RKO (cell line): ENCODE measurements at places on chromosomes 5 and 9.

DNA sequence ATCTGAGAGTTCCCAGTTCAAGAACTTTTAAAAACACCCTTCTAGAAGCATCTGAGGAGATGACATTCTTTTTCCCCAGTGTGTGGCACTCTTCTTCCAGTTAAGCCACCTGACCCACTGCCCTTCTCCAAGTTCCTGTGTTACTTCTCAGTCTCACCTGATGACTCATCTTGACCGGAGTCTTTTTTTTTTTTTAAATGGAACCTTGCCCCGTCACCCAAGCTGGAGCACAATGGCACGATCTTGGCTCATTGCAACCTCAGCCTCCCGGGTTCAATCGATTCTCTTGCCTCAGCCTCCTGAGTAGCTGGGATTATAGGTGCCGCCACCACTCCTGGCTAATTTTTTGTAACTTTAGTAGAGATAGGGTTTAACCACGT is 224.1 kb upstream of the DAB2 start:
- peak; percentile 70 for DNase-seq

GRCh38 chr9:129934041-129934591 is 98.9 kb downstream of the USP20 start:
- no peak for DNase-seq

DNA sequence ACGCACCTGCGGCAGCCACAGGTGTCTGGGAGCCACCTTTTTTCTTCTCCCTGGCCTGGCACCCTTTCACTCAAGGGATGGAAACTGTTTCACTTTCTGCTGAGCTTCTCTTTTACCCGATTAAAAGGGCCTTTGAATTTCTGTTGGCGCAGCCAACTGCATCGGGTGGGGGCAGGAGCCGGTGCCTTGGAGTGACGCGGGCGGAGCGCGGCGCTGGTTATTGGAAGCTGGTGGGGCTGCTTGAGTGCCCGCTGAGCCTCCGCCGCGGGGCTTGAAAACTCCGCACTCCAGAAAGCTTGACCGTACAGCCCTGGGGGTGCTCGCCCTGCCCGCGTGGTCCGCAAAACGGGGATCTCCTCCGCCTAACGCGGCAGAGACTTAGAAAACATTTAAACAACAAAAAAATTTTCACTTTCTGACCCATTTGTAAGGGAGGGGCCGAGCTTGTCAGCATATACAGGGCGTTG is 52.0 kb upstream of the TJP2 start:
- peak; percentile 47 for DNase-seq

- peak; percentile 59 for DNase-seq
Measured at GRCh38 chr5:103475629-103476240, 86.9 kb downstream of the NUDT12 start.

GRCh38 chr9:121581786-121582600 is 69.4 kb upstream of the DAB2IP start:
- DNase-seq, result no peak

DNA sequence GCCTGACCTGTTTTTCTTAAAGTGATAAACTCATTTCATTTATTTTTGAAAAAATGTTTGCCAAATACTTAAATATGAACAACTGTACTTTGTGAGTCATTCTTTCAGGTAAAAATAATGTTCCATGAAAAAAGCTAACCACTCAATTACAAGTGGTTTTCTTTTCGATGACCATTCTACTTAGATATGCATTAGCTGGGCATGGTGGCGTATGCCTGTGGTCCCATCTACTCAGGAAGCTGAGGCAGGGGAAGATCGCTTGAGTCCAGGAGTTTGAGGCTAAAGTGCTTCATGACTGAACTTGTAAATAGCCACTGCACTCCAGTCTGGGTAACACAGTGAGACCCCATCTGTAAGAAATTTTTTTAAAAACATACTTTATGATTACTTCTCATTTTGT is 4.0 kb upstream of the WDR70 start:
- DNase-seq, result no peak

DNA sequence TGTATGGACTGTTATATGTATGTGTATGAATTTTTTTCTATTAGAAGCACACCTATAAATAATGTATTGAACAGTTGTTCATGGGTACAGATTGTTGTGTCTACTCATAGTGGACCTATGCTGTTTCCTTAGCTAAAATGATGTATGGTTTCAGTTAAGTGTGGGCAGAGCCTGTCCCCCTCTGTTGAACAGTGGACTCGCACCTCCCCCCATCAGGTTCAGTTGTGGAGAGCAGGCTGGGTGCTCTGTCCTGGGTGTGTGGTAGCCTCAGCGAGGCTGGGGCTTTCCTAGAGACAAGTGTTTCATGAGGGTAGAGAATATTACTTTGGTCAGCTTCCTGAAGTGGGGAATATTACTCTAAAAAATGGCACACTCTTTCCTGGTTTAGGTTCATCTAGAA is 47.4 kb upstream of the LRRTM2 start:
- DNase-seq, result no peak

DNA sequence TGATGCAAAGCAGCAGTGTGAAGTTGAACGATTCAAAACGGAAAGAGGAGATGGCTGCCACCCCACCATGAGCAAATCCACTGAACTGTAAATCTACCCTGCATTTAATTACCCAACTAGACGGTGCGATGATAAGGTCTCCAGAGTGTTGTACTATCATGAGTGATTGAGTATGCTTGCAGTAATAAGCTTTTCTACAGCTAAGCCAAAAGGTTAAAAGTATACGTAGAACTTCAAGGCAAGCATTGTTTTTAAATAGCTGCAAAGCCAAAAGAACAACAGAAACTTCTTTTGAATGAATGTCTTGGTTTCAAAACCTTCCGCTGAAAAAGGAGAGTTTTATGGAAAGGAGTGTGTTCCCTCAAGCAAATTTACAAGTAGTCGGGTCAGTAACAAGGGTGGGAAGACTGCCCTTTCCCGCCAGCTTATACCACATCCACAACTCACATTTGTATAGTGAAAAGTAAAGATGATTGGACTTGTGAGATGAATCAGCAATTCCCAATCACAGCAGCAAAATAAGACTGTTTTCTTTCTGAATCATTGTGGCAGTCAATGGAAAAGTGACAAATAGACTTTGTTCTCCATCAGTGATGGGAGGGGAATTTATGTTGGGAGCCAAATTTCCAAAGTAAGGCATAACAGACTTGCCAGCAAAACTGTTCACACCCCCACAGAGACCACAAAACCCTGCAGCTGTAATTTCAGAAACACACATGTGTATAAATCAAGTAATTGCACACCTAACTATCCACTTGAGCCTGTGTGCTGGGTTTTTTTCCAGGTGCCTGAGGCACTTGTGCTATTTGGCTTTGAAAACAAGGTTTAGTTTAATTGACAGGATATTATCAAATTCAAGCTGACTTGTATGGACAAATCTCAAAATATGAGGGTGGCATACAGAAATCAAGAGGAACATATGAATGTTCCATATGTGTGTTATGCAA is 407.7 kb upstream of the GRAMD2B start:
- no peak for DNase-seq

- no peak for DNase-seq
Measured at GRCh38 chr9:3398232-3398648, 127.6 kb downstream of the RFX3 start.

DNA sequence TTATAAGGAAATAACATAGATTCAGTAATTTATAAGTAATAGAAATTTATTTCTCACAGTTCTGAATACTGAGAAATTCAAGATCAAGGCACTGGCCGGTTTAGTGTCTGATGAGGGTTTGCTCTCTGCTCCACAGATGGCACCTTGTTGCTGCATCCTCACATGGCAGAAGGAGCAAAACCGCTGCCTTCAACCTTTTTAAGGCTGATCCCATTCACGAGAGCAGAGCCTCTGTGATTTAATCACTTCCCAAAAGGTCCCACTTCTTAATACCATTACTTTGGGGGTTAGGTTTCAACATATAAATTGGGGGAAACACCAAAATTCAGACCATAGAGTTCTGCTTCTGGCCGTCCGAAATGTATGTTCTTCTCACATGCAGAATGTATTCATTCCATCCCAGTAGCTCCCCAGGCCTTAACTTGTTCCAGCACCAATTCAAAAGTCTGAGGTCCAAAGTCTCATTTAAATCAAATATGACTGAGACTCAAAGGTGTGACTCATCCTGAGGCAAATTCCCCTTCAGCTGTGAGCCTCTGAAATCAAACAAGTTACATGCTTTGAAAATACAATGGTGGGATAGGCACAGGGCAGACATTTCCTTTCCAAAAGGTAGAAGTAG is 30.6 kb downstream of the BAAT start:
- DNase-seq, result peak; percentile 47

DNA sequence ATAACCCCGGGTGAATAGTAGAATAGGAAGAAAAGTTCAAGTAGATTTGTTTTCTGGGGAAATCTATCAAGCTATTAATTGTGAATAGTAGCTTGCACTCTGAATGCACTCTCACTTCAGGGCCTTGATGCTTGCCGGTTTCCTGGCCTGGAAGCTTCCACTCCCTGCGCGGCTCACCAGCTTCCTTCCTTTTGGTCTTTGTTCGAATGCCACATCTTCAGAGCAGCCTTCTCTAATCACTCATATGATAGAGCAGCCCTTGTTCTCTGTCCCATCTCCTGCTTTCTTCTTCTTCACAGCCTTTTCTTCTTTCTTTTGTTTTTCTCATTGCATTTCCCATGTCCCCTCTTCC is 146.7 kb downstream of the MAST4 start:
- no peak for DNase-seq

GRCh38 chr5:91390268-91390667 is 7.2 kb upstream of the ARRDC3 start:
- no peak for DNase-seq

DNA sequence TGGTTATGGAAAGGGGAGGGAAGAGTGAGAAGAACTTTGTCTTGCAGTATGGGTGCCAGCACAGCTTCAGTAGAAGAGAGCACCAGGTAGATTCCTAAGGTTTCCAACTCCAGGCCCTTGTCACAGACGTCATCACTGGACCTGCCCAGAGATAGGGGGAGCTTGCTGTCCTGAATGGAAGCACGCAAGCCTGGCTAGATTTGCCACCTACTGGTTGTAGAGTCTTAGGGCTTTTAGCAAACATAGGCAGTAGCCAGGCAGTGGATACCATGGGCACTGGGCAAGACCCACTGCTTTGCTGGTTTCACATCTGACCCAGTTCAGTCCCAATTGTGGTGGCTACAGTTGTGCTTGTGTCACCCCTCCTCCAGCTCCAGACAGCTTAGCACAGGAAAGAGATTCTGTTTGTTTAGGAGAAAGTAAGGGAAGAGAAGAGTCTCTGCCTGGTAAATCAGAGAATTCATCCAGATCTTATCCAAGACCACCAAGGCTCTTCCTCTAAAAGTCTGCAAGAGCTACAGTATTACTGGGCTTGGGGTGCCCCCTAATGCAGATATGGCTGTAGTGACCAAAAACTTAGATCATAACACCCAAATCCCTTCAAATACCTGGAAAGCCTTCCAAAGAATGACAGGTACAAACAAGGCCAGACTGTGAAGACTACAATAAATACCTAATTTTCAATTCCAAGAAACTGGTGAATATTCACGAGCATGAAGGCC is 158.9 kb downstream of the HINT1 start:
- no peak for DNase-seq

GRCh38 chr5:16065831-16066230 is 113.8 kb downstream of the MARCHF11 start:
- DNase-seq, result no peak

DNA sequence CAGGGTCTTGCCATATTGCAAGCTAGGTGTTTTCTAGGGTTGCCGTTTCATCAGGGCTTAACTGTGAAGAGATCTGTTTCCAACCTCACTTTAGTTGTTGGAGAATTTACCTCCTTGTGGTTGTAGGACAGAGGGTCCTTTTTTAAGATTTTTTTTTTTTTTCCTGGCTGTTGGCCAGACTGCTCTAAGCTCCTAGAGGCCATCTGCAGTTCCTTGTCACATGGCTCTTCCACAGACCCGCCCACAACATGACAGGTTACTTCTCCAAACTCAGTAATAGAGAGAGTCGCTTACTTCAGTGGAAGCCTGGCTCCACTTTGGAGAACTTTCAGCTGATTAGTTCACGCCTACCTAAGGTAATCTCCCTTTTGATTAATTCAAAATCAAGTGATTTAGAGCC is 543.7 kb downstream of the DMRTA1 start:
- DNase-seq, result no peak

- DNase-seq, result no peak
Measured at GRCh38 chr5:131305906-131306305, 42.1 kb downstream of the CDC42SE2 start.

DNA sequence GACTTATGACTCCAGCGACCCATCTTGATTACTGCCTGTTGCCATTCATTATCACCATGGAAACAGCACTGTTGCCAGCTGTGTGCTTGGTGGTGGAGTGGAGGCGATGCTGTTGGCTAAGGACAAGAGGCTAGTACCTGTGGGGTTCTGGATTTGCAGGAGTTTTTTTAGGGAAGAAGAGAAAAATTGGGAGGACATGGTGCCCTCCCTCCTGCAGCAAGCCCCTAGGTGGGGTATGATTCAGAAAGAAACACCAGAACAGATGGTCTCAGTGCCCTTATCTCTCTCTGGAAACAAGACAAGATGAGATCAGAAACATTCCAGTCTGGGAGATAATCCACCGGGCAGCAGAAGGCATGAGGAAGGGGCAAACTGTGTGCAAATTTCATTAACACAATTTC is 87.8 kb upstream of the TLR4 start:
- no peak for DNase-seq

GRCh38 chr5:76325876-76326491 is 77.1 kb upstream of the IQGAP2 start:
- DNase-seq, result no peak

DNA sequence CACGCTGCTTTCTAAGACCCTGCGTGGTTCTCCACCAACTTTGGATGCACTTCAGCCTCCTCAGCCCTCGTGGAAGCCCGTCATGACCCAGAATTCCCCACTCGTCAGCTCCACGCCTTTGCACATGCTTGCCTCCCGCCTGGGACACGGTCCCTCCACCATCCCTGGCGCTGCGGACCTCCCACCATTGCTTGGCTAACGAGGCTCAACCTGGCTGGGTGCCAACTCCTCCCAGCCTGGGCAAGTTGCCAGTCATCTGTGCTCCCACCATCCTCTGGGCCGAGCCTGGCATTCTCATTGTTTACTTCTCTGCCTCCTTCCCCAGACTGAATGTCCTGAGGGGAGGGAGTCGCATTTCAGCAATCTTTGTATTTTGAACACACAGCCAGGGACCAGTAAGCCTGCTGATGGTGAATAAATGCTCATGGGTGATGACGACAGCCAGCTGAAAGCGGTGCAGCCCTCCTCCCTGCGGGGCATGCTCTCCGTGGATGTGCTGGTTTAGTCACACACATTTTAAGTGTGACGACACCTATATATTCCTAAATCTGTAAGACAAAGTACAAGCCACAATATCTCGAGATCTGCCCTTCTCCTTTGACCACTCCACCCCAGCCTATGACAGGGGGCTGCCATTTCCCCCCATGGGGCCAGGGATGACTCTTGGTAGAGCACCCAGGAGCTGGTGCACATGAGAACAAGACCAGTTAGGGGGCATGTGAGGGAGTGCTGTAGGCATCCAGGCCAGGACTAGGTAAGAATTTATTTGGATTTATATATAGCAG is 37.6 kb downstream of the ANKRD33B start:
- DNase-seq, result no peak
